Breast epithelium (tissue), 4 donors: ENCODE measurements at places on chromosomes 2 and 18. TPM values are rescaled to one million over a fixed set of nuclear protein-coding genes. Genes with fewer than 3 reads are reported as not detected.

The SP9 gene
- total RNA-seq: 0.80 TPM

The ASPRV1 gene
- total RNA-seq: 1.6 TPM

- DNase-seq: no peak
Measured at GRCh38 chr2:162056796-162057399, 17.1 kb downstream of the DPP4 start.

DNA sequence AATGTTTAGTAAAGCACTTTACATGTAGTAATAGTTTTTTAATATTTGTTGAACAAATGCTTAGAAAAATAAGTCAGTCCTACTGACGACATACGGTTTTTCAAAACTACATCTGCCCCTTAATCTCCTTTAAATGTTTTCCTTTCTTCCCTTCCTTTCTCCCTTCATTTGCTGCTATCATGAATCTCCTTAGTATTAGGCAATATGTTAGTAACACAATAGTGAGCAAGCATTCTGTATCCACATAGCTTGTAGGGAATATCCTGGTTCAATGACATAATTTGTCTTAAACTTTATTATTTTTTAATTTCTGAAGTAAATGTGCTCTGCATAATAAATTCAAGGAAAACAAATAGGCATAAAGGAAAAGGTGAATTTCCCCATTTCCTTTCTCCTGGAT, 79.1 kb downstream of the ACSL3 start:
- no peak for DNase-seq

The FTCDNL1 gene
- total RNA-seq: 5.9 TPM

- DNase-seq: peak; percentile 36
Measured at GRCh38 chr2:108905176-108905575, 83.8 kb downstream of the EDAR start.

- no peak for DNase-seq
Measured at GRCh38 chr2:157245846-157246764, 11.4 kb upstream of the GALNT5 start.

The ZNF521 gene
- 67.5 TPM for total RNA-seq

The HAAO gene
- 4.4 TPM for total RNA-seq

DNA sequence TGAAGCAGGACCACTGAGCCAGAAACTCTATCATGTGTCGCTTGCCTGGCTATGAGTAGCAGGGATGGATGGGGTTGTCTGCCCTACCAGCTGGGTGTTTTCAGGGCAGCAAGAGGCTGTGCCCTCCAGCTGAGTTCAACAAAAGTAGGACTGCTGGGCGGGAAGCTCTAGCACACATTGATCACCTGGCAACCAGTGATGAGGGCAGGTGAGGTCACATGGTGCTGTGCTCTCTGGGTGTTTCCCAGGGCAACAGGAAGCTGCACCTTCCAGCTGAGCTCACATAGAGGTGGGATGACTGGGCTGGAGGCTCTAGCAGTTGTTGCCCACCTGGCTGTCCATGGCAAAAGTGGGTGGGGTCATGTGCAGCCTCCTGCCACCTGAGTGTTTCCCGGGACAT, 487.3 kb upstream of the VWC2L start:
- no peak for DNase-seq

DNA sequence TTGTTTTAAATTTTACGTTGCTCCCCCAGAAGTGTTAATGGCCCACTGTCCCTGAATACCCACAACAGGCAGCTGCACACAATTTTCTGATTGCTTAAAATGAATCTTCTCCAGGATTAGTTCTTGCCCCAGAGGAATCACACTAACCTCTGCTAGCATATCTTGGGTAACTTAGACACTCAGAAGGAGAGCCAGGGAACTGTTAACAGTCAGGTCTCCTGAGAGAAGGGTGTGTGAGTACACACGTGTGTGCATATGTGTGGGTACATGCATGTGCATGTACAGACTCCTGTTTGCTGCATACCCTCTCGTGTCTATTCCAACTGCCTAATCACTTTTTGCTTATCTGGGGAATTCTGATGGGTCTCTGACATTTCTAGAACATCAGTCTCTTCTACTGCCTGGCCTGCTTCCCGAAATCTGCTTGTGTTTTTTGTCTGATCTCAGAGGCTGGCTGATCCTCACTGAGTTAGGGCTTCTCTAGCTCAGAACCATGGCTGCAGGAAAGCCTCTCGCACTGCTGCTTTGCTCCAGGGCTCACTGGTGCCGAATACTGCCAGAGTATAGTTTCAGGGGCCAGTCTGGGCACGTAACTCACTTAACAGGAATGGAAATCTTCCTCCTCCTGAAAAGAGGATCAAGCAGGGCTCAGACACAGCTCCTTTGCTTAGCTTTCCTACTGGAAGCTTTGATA, 62.8 kb downstream of the PRELID3A start:
- DNase-seq: no peak
